ENCODE measurements at places on chromosomes 4 and X.

- DNase-seq: no peak
Observed at GRCh38 chr4:154457471-154457870, 34.1 kb downstream of the DCHS2 start.

- DNase-seq: no peak
Observed at GRCh38 chrX:11421805-11422524, 128.8 kb downstream of the AMELX start.

- no peak for DNase-seq
Observed at GRCh38 chr4:7886007-7886973, 53.4 kb downstream of the AFAP1 start.

DNA sequence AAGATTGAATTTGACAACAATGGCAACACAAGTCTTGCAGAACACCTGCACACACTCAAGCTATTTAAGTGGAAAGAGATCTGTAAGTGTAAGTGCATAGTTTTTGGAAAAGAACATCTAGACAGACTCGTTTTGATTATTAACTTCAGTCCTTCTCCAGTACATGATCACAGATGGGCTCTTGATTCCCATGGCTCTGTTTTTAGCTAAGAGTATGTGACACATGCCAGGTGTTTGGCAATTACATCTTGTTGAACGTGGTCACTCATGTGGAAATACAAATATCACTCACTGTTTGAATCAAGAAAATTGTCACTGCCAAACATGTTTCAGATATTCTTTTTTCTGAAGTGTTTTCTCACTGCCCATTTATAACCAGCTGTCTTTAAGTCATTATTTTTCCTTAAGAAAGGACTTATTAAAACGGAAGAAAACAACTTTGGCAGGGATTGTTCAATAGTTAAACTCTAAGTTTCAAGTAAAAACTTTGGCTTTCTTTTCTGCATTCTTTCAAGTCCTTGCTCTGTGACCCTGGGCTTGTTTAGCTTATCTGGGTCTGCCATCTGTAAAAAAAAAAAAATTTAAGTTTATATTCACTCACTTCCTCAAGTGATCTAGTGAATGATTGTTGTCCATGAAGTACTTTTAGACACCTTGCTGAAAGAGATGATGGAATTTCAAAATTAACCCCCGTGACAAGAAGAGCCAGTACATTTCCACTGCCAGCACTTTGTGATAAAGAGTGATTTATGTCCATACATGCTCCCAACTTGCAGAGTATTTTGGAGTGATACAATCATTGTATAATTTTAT lies 125.4 kb downstream of the ATXN3L start:
- DNase-seq: no peak

GRCh38 chr4:42761804-42762203 lies 104.9 kb upstream of the ATP8A1 start:
- DNase-seq: no peak

- DNase-seq: peak; percentile 7
Observed at GRCh38 chr4:103499094-103499493, 220.7 kb downstream of the TACR3 start.

DNA sequence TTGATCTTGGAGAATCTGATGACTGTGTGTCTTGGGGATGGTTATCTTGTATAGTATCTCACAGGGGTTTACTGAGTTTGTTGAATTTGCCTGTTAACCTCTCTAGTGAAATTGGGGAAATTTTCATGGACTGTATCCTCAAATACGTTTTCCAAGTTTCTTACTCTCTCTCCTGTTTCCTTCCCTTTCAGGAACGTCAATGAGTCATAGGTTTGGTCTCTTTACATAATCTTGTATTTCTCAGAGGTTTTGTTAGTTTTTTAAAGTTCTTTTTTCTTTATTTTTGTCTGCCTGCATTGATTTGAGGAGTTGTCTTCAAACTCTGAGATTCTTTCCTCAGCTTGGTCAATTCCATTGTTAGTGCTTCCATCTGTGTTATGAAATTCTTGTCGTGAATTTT lies 227.7 kb upstream of the GPRIN3 start:
- no peak for DNase-seq

All from activated CD4-positive, alpha-beta T cell treated with anti-CD3 and anti-CD28 coated beads, Interleukin-10, Interleukin-2, amounts not matched to agents 100 ng/mL and 50 ng/mL, durations not matched to agents 16 hours and 8 hours (primary cell).